AG09319 (cell line): ENCODE measurements at places on chromosomes 11 and 22.

DNA sequence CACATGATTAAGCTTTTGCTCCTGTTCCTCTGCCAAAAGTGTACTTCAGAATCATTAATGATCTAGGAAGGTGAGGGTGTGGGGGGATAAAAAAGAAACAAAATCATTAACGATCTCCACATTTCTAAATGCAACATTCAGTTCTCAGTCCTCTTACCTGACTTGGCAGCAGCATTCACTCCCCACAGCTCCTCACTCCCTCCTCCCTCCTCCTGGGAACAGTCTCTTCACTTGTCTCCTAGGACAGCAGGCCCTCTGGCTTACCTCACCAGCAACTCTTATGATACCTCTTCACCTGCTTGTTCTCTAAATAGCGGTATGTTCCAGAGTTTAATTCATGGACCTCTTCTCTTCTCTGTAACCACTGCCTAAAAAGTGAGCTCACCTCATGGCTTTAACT lies 56.5 kb upstream of the APOA1 start:
- DNase-seq = no peak

GRCh38 chr11:105910095-105910715 lies 111.8 kb downstream of the MSANTD4 start:
- DNase-seq = no peak

DNA sequence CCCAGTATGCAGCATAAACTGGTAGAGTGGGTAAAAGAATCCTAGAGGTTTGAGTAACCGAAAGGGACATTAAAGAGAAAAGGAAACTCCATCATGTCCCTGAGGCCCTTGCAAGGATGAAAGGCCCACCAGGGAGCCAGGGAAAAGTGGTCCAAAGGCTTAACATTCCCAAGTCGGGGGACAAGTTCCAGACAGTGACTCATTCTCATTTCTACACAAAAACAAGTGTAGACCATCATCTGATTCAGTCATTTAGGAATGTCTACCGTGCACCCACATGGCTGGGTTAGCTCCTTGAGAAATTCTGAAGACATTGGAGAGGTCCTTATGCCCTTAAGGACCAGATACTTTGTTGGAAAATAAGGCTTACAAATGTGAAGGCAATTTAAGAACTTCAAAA lies 4.8 kb upstream of the NOX4 start:
- DNase-seq = peak; percentile 27

GRCh38 chr11:60756307-60757032 lies at the start of gene MS4A15:
MS4A15 (plus strand) TSS chr11:60756867; CDS start chr11:60763734, 6,867 bp downstream.
- DNase-seq = no peak

DNA sequence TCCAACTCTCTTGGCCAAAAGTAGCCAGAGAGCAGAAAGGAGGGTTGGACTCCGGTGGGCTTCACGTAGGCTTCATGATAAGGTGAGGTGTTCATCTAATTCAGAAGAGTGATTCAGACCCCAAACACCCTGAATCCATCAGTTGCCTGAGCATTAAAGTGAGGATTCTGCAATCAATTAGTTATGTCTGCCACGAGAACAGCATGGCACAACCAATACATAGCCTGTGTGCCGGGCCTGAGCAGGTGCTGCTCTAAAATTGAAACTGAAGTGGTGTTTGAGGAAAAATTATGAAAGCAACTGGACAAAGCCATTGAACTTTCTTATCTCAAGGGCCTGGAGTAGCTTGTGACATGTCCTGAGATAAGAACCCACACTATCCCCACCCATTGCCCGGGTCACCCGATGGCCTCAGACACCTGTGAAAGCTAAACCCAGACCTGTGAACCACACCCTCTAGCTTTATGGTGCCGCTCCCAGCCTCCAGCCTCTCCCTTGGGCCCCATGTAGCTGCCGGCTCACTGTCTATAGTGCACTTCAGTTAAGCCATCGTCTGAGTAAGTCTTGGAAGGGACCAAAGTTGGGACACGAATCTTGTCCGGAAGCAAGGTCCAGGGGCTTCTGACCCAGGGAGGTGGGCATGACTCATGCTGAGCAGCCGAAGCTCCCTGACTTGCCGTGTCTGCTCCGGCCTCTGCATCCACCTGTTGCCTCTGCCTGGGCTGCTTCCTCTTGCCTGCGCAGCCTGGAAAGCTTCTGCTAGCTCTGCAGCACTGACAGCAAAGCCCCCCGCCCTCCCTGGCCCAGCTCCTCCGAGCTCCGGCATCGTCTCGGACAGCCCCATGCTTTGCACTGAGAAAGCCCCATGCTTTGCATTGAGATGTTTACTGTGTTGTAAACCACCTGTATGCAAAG lies 5.7 kb upstream of the MYEOV start:
- DNase-seq = no peak

DNA sequence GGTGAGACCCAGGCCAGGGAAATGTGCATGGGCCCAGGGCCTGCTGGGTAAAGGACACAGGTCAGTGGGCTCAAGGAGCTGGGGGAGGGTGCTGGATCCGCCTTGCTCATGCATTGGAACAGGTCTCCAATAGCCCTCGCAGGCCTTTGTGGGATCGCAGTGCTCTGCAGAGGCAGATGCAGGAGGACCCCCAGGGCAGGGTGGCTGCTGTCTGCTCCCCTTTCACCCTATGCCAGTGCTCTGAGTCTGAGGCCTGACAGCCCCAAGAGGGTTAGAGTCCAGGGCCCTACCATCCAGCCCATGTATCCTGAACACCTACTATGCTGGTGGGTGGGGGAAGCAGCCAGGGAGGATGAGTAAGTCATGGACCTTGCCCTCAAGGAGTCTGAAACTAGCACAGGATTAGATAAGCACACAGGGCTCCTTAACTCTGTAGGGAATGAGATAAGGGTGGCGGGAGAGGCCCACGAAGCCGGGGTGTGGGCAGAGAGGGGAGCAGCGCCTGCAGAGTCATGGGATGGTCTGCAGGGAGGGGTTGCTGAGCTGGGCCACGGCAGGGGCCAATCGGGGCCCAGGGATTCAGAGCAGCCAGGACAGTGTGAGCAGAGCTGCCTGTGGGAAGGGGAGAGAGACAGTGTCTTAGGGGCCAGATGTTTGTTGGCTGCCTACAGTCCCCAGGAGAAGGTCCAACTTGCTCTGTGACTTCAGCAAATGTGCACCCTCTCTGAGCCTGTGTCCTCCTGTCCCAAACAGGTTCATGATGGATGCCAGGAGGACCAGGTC lies 10.5 kb upstream of the EHD1 start:
- DNase-seq = no peak

- DNase-seq = no peak
Measured at GRCh38 chr11:74276581-74276980, 34.9 kb downstream of the P4HA3 start.

DNA sequence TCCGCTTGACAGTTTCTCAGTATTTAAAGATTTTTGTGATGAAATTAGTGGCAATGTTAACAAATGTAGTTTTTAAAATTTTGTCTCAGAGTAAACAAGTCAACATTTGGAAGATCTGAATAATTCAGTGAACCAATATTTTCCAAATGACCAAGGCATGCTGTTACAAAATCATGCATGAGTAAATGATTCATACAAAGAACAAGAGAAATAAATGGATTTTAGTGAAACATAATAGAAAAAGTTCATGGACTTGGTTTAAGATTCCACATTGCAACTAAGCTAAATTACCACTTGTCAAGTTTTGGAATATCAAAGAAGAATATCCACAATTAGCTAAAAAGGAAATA lies 125.7 kb upstream of the SNX19 start:
- DNase-seq = no peak

- no peak for DNase-seq
Measured at GRCh38 chr11:128195057-128195751, 392.2 kb downstream of the ETS1 start.

GRCh38 chr22:50417411-50418210 lies 57.2 kb downstream of the SBF1 start:
- no peak for DNase-seq

- DNase-seq = peak; percentile 24
Measured at GRCh38 chr11:114291842-114292680, 4.1 kb upstream of the NNMT start.

GRCh38 chr11:77111277-77111676 lies 8.6 kb downstream of the OMP start:
- no peak for DNase-seq

GRCh38 chr11:81970886-81971285 lies 762.8 kb downstream of the FAM181B start:
- no peak for DNase-seq

DNA sequence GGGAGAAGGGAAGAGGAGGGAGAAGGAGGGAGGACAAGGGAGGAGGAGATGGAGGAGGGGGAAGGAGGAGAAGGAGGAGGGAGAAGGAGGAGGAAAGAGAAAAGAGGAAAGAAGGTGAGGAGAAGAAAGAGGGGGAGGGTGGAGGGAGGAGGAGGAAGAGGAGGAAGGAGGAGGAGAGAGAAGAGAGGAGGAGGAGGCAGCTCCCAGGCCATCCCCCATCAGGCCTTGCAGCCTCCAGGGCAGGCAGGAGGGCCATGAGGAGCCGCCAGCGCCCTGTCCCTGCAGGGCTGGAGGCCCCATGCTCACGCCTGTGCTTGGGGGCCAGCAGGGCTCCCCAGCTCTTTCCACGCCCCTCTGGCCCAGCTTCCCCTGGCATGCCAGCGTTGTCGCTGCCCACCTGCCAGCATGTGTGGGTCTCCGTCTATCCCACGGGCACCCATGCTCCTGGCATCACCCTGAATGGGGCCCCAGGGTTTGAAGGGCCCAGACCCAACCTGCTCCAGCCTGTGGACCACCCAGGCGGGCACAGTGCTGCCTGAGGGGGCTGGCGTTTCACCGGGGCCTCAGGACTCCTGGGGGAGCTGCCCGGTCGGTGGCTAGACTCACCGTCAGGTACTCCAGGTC lies 5.2 kb downstream of the TSPAN32 start:
- DNase-seq = no peak

GRCh38 chr11:117181586-117182550 lies 3.3 kb downstream of the SIDT2 start:
- no peak for DNase-seq

DNA sequence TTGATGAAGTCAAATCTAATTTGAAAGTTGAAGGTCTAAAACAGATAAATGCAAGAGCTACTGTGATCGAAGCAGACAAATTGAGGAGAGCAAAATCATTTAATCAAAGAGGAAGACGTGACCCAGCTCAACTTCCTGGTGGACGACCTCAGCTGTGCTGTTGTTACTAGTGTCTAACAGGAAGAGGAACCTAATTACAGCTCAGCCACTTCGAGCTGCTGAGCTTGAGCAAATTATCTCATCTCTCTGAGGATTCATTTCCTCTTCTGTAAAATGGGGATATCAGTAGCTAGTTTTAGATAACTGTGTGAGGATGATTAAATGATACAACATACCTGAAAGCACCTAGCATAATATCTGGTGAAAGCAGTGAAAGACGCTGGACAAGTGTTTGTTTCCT lies 48.6 kb upstream of the OLFML1 start:
- no peak for DNase-seq

DNA sequence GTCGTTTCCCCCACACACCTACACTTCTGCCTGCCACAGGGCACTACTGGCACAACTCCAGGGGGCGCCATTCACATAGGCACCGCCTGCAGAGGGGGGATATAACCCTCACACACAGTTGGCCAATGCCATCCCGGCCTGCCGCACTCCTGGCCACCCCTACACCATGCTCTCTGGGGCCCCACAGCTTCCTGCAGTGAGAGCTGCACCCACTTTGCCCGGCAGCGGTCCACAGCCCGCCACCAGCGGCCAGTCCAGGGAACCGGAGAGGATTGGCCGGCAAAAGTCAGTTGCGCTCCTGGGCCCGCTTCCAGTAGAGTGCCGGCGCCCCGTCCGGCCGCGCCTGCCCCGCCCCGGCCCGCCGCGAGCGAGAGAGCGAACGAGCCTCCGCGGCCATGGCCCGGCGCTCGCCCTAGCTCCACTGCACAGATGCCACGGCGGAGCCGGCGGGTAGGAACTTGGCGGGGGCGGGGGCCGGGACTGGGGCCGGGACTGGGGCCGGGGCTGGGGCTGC lies 25.6 kb upstream of the SUSD2 start:
- peak; percentile 49 for DNase-seq

- DNase-seq = peak; percentile 64
Measured at GRCh38 chr11:35144136-35144741, 5.3 kb downstream of the CD44 start.

DNA sequence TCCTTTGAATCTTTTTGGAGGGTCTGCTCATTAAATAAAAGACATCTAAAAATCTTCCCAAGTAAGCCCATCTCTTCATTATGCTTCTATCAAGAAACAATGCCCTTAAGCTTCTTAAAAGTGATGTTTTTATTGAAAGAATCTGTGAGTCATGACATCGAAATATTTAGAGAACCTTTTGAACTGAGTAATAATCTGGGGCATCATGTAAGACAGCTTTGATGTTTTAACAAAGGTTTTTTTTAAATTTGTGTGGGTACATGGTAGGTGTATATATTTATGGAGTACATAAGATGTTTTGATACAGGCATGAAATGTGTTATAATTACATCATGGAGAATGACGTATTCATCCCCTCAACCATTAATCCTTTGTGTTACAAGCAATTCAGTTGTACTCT lies 46.8 kb downstream of the PLAAT5 start:
- no peak for DNase-seq

GRCh38 chr22:48923996-48924395 lies 903.7 kb downstream of the BRD1 start:
- no peak for DNase-seq

GRCh38 chr22:42883121-42883520 lies 26.0 kb upstream of the ARFGAP3 start:
- no peak for DNase-seq

GRCh38 chr11:128501632-128502549 lies 85.5 kb downstream of the ETS1 start:
- no peak for DNase-seq

DNA sequence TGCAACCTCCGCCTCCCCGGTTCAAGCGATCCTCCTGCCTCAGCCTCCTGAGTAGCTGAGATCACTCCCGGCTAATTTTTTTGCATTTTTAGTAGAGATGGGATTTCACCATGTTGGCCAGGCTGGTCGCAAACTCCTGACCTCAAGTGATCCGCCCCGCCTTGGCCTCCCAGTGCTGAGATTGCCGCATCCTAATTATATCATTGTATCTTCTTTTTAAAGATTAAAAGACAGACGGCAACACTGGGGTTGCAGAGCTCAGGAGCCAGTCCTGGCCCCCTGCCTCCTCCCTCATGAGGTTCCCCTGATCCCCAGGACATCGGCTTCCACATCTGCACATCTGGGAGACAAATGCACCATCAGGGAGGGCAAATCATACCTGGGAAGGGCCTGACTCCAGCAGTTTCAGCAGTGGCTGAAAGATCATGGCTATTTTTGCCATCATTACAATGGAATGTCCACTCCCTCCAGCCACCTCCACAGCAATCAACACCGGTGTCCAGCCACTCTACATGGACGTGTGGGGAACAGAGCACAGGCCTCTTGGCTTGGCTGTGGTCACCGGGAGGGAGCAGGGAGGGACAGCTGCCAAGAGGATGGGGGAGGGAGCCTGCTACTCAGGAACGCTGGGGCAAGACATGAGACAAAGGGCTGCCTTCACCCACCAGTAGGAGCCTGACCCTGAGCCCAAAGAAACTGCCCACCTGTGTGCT lies 9.2 kb upstream of the CELSR1 start:
- no peak for DNase-seq

DNA sequence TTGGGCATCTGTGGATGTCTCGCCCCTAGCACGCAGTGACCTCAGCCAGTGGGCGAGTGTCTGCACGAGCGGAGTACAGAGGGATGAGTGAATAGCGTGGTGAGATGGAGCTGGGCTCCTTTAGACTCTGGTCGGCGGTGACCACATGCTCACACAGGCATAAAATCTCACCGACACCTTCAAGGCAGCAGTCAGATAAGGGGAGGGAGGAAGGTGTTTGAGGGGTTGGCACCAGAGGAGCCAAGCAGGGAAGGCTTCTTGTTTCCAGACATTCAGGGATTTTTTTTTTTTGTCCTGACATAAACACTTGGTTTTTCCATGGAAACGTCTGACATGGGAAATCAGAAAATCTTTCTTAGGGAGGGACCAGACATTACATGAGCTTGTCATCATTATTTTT lies 35.8 kb downstream of the GRIK4 start:
- DNase-seq = no peak

- no peak for DNase-seq
Measured at GRCh38 chr11:111912535-111912934, at the start of gene HSPB2. HSPB2 (plus strand) TSS chr11:111912734; CDS start chr11:111912830, 96 bp downstream.
